ENCODE measurements at places on chromosomes 4 and X.
A peak's percentile ranks its signal among the peaks of the same experiment; 100 is the strongest.

DNA sequence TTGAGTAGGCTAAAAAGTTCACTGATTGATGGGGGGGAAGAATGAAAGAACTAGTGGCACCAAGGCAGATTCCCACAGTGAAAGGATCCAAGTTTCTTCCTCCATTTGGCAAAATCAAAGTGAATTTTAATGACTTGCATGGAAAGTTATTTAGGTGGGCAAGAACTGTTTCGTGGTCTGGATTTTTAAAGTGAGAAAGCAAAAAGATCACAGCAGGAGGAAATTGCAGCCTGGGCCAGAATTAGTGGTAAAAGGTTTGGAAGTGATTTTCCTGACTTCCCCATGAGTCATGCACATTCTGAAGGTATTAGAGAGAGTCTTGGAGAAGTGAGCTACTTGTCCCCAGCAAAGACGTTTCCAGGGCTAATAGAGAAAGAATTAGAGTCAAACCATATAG, 207.8 kb downstream of the ANTXR2 start:
- no peak for DNase-seq

- DNase-seq: peak; percentile 11
Observed at GRCh38 chr4:108628411-108628810, 8.0 kb downstream of the RPL34 start.

GRCh38 chr4:3059943-3060342, 14.4 kb downstream of the HTT-AS start:
- no peak for DNase-seq

- no peak for DNase-seq
Observed at GRCh38 chrX:99051639-99052038, 1358.4 kb downstream of the PCDH19 start.

DNA sequence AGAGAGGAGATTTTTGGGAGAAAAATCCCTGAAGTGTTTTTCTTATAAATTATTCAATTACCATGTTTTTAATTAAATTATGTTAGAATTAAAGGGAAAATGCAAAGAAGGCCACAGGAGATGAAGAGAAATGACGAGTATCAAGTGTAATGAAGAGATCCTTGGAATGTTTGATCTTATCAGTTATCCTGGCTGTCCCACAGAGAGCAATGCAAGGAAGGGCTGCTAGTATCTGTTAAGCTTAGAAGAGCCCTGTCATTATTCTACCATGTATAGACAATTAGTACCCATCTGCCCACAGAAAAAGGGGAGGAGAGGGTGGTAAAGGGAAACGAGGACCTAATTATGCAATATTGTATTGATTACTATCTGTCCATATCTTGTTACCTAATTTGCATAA, 257.1 kb downstream of the BANK1 start:
- DNase-seq: no peak

- DNase-seq: peak; percentile 40
Observed at GRCh38 chr4:11698846-11699590, 270.3 kb upstream of the HS3ST1 start.

DNA sequence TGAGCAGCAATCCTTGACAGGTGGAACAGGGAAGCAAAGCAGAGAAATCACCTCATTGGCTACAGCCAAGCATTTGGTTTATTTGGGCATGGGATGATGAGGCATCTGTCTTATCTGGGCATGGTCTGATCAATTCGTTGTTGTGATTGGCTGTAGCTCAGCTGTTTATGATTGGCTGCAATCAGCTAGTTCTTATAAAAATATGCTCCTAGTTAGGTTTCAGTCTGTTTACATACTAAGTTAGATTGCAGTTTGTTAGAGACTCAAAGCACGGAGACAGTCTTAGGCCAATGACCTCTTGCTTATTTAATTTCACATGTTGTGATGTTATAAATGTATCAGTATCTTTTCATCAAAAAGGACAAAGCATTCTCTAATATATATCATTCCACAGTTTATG, 312.0 kb downstream of the PDGFC start:
- no peak for DNase-seq

DNA sequence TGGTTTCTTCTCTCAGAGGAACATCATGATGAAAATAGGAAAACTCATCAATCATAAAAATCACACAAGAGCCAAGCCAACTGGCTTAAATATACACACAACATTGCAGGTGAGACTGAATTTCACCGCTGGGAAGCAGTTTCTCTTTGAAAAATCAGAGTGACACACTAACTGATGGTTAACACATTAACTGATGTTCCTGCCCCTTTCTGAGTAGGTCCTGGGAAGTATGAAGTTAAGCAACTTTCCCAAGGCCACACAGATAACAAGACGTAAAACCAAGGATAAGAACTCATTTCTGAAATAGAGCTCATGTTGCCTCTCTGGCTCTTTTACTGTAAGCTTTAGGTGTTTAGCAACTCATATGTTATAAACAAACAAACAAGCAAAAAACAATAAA, 813.7 kb upstream of the HS3ST1 start:
- DNase-seq: no peak

GRCh38 chr4:124265701-124266100, 446.8 kb downstream of the ANKRD50 start:
- DNase-seq: peak; percentile 15

DNA sequence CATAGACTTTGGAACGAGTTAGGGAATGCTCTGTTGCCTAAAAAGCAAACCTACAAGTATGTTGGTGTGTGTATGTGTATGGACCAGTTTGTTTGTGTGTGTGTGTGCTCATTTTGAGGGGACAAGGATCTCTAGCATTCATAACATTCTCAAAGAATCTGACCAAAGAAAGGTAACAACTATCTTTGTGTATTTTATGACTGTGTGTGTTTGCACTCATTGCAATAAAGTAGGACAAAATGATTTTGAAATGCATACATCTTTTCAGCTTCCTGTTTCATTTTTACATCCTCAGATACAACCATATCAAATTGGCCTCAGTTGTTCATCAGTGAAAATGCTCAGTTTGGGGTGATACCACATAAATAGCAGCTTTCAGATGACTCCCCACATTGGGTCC, 8.3 kb upstream of the XK start:
- no peak for DNase-seq

DNA sequence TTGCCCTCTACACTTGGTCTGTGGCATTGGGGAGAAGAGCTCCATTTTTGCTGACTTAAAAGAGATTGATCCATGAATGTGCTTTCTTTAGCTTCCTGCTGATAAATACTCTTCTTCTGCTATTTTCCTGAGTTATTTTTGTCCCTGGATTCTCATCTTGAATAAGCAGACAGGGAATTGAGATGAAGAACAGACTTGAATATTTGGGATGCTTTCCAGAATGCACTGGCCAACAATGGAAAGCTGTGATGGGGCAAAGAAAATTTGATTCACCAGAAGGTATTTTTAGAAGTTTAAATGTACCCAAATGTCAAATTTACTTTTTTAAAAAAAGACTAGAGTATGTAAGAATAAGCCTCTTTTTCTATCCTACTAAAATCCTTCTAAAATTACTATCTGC, 309.9 kb upstream of the PPP1R2C start:
- DNase-seq: peak; percentile 38

DNA sequence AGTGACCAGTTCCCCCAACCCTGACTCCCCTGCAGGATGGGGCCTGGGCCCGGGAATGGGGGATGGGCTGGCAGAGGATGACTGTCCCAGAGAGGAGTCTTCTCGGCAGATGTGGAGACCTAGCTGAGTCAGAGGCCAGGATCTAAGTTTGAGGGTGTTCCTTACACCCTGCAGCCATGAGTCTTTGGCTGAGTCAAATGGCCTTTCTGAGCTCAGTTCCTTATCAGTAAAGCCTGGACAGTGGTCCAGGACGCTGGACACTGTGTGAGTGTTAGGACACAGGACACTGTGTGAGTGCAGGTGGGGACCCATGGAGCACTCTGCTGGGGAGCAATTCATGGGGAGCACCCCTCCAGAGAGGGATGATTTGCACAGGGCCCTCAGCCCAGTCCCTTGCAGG, 5.0 kb downstream of the IL9R start:
- DNase-seq: no peak

DNA sequence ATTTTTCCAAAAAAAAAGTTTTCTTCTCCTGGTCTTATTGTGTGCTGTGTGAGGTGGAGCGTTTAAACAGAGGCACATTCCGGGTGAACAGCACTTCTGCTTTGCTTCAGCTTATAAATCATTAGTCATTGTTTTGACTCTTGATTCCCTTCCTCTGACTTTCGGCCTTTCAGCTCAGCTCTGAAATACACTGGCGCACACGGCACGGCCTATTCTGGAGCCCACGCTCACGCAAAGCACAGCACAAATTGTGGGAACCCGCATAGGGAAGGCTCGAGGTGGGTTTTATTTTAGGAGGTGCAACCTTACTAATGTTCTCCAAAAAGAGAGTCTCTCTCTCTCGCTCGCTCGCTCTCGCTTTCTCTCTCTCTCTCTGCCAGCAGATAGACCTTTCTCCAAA, 4.0 kb downstream of the POU3F4 start:
- no peak for DNase-seq

GRCh38 chr4:39936565-39937418, 40.9 kb downstream of the PDS5A start:
- DNase-seq: no peak

- DNase-seq: no peak
Observed at GRCh38 chr4:179586460-179586859, 2144.2 kb upstream of the AGA start.

DNA sequence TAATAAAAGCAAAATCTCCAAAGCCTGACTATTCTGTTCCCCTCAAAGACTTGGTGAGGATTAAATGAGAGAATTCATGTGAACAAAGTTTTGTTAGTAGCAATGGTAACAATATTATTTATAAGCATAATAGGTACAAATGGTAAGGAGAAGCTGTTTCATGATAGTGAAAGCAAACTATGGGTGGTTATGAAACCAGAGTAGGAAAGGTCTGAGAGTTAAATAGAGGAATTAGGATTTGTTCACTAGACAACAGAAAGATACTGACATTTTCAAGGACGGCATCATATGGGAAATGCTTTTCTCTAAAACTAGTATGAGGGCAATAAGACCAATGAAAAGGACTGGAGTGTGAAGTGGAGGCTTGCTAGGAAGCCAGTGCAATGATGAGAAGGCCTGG, 128.6 kb upstream of the FTHL17 start:
- no peak for DNase-seq

All from cardiac muscle cell (in vitro differentiated cells and primary cell).